ENCODE measurements at places on chromosomes 11 and 22.

- peak; percentile 11 for DNase-seq
Observed at GRCh38 chr11:72039856-72040401, 40.4 kb downstream of the NUMA1 start.

GRCh38 chr11:29432719-29433325 lies 584.0 kb downstream of the KCNA4 start:
- peak; percentile 14 for DNase-seq

GRCh38 chr22:43176090-43176489 lies 10.8 kb downstream of the TTLL12 start:
- no peak for DNase-seq

GRCh38 chr11:117175104-117175503 lies 3.4 kb upstream of the SIDT2 start:
- no peak for DNase-seq

- DNase-seq = no peak
Observed at GRCh38 chr11:105829084-105829483, 193.0 kb downstream of the MSANTD4 start.

GRCh38 chr11:1352696-1353382 lies 36.9 kb upstream of the BRSK2 start:
- DNase-seq = no peak

- DNase-seq = no peak
Observed at GRCh38 chr22:19515654-19516377, 8.4 kb downstream of the CLDN5 start.

- DNase-seq = no peak
Observed at GRCh38 chr11:1233351-1234053, 10.6 kb downstream of the MUC5B start.

DNA sequence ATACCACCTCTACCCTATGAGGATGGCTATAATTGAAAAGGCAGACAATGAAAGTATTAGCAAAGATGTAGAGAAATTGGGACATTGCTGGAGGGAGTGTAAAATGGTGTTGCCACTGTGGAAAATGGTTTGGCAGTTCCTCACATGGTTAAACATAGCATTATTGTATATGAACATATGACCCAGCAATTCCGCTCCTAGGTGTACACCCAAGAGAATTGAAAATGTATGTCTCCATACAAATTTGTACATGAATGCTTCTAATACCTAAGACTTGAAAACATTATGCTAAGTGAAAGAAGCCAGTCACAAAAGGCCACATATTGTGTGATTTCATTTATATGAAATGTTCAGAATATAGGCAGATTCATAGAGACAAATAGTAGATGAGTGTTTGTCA lies 10.0 kb downstream of the SLCO2B1 start:
- no peak for DNase-seq

GRCh38 chr22:32545801-32546200 lies 71.2 kb downstream of the FBXO7 start:
- DNase-seq = peak; percentile 56

DNA sequence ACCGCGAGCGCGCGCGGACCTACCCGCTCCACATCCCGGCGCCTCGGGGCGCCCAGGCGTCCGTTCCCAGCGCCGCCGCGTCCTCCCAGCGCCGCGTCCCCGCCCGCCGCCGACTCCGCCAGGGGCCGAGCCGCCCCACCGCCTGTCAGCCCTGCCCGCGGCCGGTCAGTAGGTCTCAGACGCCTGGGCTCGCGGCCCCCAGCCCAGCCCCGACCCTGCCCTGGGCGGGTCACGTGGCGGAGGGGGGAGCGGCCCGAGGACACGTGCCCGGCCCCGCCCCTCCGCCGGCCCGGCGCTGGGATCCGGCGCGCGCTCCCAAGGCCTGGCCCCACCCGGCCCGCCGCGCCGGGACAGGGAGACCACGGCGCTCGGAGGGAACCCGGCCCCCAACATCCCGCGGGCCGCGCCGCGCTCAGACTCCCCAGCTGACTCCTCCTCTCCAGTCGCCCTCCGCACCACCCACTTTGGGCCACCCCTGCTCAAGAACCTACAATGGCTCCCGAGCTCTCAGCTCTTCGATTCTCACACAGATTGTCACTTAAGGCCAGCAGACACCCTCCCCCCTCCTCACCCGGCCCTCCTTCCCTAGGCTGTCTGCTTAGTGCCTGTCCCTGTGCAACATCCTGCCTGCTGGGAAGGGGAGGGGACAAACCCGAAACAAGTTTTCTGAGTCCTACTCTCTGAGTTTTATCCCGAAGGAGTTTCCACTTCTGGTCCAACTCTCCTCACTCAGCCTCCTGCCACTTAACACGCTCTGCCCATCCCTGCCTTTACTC lies at the start of gene RAB3IL1:
Gene RAB3IL1 (minus strand): TSS at position 233 of the 776 bp plus-strand sequence. CDS start 199 bp downstream, at position 34.
- DNase-seq = no peak

DNA sequence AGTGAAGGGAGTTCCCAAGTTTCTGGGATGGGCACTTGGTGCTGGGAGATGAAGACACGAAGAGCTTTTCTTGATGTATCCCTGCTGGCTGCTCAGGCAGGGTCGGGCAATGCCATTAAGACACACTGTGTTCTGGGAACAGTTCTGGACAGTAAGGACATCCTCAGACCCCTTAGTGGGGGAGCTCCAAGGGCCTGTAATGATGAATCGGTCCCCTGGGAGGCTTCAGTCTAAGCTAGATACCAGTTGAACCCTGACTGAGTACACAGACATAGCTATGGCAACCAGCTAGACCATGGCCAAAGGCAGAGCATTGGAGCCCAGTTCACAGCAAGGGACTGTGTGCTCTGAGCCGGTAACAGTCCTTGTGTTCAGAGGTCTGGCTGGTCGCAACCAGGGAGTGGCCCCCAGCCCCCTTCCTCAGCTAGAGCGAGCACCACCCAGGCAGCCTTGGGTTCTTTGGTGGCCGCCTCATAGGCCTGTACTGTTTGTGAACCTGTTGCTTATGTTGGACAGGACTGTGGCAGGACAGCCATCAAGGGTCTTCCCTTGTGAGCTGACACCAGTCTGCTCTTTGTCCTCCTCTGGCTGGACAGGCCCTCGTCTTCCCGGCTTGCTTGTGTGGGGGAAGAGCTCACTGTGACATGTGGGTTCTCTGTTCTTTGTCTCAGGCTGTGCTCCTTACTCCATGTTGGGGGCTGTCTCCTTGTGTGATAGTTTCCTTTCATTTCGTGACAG lies 25.0 kb downstream of the MED15 start:
- DNase-seq = no peak

GRCh38 chr11:58334708-58335107 lies 24.2 kb downstream of the OR5B17 start:
- peak; percentile 86 for DNase-seq

GRCh38 chr22:43447380-43447779 lies 35.6 kb downstream of the MPPED1 start:
- DNase-seq = no peak

DNA sequence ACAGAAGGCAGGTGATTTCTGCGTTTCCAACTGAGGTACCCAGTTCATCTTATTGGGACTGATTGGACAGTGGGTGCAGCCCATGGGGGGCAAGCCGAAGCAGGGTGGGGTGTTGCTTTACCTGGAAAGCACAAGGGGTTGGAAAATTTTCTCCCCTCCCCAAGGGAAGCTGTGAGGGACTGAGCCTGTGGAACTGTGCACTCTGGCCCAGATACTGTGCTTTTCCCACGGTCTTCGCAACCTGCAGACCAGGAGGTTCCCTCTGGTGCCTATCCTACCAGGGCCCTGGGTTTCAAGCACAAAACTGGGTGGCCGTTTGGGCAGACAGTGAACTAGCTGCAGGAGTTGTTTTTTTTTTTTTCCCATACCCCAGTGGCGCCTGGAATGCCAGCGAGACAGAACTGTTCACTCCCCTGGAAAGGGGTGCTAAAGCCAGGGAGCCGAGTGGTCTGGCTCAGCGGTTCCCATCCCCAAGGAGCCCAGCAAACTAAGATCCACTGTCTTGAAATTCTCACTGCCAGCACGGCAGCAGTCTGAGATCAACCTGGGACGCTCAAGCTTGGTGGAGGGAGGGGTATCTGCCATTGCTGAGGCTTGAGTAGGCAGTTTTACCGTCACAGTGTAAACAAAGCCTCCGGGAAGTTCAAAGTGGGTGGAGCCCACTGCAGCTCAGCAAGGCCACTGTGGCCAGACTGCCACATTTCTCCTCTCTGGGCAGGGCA lies 97.2 kb downstream of the JRKL start:
- DNase-seq = no peak

GRCh38 chr11:133947321-133947756 lies 9.4 kb downstream of the IGSF9B start:
- peak; percentile 18 for DNase-seq

- DNase-seq = no peak
Observed at GRCh38 chr11:64970731-64971151, 1.2 kb downstream of the MAJIN start.

GRCh38 chr11:88288560-88288959 lies 49.0 kb downstream of the CTSC start:
- DNase-seq = no peak

GRCh38 chr11:76152086-76152681 lies 54.1 kb downstream of the WNT11 start:
- peak; percentile 36 for DNase-seq

- DNase-seq = no peak
Observed at GRCh38 chr11:86246293-86246675, 1.7 kb downstream of the EED start.

DNA sequence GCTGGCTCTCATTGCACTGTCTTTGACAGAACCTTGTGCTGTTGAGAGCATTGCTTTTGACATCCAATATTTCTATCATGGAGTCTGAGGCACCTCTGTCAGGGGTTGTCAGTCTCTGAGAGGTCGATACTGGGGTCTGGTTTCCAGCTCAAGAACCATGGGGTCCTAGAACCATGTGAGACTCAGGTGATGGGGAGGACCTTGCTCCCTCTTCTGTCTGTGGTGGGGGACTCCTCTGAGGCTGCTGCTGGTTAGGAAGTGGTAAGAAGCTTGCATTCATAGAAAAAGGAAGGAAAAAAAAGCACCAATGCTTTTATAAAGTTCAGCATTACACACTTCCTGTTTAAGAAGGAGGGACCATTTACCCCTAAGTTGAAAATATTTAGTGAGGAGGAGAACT lies 91.8 kb upstream of the CD44 start:
- no peak for DNase-seq

GRCh38 chr22:44068422-44069191 lies 44.5 kb downstream of the PARVB start:
- DNase-seq = no peak

- DNase-seq = peak; percentile 72
Observed at GRCh38 chr22:23183061-23183698, 2.9 kb downstream of the BCR start.

DNA sequence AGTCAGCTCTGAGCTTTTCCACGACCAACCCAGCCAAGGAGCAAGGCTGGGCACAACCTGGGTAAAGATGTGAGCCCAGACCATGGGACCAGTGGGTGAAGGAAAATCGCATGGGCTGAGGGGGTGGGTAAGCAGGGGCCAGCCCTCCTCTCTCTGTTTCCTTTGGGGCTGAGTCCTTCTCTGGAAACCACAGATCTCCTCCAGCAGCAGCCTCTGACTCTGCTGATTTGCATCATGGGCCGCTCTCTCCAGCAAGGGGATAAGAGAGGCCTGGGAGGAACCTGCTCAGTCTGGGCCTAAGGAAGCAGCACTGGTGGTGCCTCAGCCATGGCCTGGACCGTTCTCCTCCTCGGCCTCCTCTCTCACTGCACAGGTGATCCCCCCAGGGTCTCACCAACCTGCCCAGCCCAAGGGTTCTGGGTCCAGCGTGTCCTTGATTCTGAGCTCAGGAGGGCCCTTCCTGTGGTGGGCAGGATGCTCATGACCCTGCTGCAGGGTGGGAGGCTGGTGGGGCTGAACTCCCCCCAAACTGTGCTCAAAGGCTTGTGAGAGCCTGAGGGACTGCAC lies 67.8 kb downstream of the GGTLC2 start:
- no peak for DNase-seq

DNA sequence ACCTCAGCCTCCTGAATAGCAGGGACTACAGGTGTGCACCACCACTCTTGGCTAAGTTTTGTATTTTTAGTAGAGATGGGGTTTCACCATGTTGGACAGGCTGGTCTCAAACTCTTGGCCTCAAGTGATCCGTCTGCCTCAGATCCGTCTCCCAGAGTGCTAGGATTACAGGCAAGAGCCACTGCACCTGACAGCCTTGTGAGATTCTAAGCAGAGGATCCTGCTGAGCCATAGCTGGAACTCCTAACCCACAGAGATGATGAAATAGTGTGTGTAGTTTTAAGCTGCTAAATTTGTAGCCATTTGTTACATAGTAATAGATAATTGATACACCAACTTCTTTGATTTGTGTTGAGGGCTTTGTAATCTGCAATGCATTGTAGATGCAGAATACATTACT lies 51.1 kb downstream of the CLMP start:
- DNase-seq = no peak

DNA sequence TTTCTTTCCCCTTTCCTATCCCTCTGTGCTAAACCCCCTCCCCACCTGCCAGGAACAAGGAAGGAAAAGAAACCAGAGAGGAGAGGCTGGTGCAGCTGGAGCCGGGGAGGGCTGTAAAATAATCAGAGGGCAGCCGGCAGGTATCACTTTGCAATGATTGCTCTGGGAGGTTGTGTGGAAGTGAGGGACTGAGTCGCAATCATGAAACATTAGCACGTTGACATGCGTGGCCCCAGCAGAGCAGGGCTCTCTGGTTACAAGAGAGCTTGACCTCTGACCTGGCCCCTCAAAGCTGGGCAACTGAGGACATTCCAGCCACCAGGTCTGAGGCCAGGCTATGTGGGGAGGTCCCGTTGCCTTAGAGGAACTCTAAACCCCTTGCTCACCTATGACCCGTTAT lies 170.8 kb upstream of the BDNF start:
- DNase-seq = no peak

- no peak for DNase-seq
Observed at GRCh38 chr11:61969391-61969758, 1.9 kb upstream of the FTH1 start.

- DNase-seq = no peak
Observed at GRCh38 chr22:40651057-40651456, 14.5 kb upstream of the MRTFA start.

- DNase-seq = no peak
Observed at GRCh38 chr11:316031-316701, 2.3 kb downstream of the IFITM1 start.

GRCh38 chr11:120376547-120377182 lies 40.5 kb downstream of the ARHGEF12 start:
- no peak for DNase-seq

DNA sequence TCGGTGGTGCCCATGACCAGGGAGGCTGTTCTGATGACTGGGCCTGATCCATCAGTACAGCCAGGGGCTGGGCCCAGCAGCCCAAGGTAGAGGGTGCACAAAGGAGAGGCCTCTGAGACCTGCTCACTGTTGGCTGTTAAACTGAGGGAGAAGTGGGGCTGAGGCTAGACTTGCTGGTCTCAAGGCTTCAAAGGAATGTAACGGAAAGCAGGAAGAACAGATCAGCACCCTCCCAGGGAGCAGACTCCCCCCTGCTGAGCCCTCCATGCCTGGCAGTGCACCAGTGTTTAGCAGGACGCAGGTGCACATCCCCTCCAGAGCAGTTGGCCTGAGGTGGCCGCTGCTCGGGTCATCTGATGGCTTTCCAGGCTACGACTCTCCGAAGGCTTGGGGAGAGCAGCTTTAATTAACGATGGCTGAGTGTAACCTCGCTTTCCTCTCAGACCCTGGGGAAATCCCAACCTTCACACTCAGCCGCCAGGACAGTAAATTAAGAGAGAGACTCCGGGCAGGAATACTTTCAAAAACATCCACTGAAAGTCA lies 255.7 kb upstream of the NARS2 start:
- no peak for DNase-seq

Data from foreskin fibroblast (primary cell).